Activated CD4-positive, alpha-beta T cell treated with anti-CD3 and anti-CD28 coated beads, Interleukin-2, amount 50 U/mL, for 16 hours (primary cell): ENCODE measurements at places on chromosomes 7 and 10.

DNA sequence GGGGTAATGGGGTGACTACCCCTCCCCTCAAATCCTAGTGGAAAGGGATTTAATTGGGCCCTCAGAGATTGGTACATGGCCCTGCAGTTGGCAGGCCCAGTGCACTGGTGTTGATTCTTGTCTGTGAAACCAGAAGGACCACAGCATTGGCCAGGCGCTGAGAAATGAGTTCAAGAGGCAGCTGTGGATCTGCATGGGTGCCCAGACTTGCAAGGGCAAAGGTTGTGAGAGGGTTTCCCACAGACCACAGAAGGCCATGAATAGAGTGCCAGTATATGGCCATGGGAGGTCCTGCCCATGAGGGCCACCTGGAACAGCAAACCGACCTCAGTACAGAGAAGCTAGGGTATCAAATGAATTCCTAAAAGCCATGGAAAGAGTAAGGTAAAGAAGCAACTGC, 32.9 kb downstream of the TMEM168 start:
- DNase-seq = no peak

- no peak for DNase-seq
Observed at GRCh38 chr10:73818402-73818801, 7.0 kb upstream of the NDST2 start.

DNA sequence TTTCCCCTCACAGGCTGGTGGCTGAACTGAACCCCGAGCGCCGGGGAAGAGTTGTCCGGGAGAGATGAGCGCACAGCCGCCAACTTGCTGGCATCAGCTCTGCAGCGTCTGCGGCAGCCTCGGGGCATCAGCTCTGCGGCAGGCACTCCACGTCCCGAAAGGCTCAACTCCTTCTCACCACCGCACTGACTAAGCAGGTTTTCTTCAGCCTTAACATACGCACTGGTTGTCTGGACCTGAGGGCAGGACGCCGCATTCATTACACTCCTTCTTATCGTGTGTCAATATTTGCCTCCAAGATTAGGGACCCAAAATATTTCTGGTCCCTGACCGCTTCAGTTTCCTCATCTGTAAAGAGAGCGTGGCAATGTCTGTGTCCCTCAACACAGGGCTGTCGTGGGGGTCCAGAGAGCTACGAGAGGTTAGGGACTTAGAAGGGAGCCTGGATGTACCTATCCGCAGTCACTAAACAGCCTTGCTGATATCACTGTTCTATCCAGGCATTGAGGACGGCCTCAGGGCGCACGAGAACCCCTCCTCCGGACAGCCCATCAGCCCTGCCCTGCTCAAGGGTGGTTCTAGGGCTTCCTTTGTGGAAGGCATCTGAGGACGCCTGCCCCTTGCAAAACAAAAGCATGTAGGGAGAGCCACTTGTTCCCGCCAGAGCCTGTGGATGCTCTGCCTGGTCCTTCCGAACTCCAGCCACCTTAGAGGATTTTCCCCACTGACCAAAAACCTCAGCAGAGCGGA, 42.8 kb upstream of the FIGNL1 start:
- DNase-seq = no peak

GRCh38 chr10:33370434-33370930, 36.0 kb upstream of the NRP1 start:
- DNase-seq = no peak

DNA sequence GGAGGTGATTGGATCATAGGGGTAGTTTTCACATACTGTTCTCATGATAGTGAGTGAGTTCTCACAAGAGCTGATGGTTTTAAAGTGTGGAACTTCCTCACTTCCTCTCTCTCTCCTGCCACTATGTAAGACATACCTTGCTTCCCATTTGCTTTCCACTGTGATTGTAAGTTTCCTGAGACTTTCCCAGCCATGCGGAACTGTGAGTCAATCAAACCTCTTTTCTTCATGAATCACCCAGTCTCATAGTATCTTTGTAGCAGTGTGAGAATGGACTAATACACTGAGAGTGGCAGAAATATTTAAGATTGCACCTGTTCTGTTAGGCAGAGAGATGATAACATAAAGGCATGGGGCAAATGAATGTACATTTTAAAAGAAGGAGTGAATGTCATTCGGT, 507.8 kb downstream of the SORCS3 start:
- DNase-seq = no peak

GRCh38 chr10:124459395-124459794, 2.2 kb upstream of the LHPP start:
- DNase-seq = no peak

DNA sequence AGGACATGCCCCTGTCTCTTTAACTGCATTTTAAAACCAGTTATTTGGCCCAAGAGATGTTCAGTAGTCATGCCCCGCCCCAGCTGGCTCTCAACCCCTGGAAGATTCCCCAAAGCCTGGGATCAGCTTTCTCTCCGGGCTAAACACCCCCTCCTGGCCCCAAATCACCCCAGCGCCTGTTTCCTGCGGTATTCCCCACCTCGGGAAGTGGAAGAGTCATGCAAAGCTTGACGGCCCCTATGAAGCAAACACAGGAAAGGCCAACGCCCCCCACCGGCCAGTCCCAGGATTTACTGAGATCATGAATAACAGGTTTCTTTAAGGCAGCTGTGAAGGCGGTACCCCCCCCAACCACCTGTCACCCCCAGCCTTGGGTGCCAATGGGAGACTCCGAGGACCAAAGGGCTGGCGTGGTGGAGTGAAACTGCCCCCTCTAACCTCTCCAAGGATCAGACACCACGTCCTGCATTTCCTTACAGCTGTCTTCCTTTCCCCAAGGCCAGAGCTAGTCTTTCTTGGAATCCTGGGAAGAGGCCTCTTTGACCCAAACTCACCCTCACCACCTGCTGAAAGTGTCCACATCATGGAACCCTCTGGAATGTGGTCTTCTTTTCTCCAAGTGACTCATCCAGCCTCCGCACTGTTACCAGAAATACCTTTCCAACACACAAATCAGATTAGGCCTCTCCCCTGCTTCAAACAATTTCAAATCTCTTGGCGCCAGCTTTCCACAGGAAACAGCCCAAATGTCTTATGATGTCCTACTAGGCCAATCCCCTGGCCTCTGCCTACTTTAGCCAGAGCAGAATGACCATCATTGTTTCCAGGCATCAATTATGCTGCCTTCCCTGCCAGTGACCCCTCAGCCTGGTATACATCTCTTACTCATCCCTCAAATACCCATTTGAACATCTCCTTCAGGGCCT, 301.5 kb downstream of the ZEB1 start:
- no peak for DNase-seq

GRCh38 chr7:72321081-72321480, 91.1 kb downstream of the CALN1 start:
- DNase-seq = no peak

DNA sequence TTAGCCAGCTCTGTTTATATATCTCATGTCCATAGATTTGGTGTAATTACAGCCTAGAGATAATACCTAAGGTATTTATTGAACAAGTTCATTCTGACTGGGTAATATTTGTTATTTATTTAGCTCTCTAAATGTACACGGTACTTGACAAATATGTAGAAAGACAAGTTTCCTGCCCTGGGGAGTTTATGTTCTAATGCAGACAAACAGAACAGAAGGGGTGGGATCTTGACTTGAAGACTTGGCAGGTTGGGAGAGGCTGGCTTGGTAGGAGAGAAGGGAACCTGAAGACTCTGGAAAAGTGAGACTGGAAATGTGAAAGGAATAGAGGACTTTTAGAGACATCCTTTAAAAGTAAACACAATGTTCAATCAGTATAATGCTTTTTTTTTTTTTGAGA, 97.7 kb upstream of the CDK6 start:
- no peak for DNase-seq

- DNase-seq = no peak
Observed at GRCh38 chr10:20287586-20287985, 471.4 kb downstream of the PLXDC2 start.

- no peak for DNase-seq
Observed at GRCh38 chr7:12770227-12770975, 83.0 kb downstream of the ARL4A start.

DNA sequence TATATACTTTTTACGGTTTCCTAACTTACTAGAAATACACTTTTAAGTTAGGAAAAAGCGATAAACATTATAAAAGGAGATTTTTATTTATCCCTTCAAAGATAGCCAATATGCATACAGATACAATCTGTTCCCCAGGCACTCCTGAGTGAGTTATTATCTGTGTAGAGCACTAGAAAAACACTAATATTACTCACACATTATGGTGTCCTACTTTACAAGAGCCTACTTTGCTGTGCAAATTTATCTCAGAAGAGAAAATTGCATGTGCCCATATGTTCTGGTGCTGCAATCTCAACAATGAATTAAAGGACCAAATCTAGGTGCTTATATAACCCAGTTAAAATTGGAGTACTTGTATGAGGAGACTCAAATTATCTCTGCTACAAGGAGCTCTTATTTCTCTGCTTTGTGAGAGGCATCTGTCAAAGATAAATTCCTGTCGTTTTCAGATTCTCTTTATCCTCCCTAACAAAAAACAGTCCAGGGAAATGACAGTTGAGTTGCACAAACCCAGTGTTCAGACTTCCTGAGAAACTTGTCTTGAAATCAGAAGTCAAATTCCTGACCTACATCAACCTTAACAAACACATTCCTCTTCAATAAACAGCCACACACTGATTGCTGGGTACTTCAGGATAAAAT, 28.9 kb downstream of the CPA1 start:
- no peak for DNase-seq

- no peak for DNase-seq
Observed at GRCh38 chr7:69078997-69079769, 519.1 kb upstream of the AUTS2 start.

GRCh38 chr7:148492157-148492860, 98.3 kb upstream of the C7orf33 start:
- DNase-seq = no peak

GRCh38 chr10:68106656-68107055, 2.6 kb upstream of the MYPN start:
- DNase-seq = no peak

DNA sequence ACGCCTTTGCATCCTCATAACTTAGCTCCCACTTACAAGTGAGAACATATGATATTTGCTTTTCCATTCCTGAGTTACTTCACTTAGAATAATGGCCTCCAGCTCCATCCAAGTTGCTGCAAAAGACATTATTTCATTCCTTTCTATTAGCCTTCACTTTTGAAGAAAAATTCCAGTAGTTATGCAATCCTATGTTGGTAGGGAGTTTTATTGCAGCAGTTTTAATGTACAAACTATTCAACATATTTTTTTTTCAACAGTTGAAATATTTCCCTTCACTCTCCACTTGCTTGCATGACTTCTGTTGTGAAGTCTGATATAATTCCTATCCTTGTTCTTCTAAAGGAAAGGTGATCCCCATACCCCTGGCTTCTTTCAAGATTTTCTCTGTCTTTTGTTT, 27.3 kb upstream of the ARHGAP22 start:
- DNase-seq = no peak

DNA sequence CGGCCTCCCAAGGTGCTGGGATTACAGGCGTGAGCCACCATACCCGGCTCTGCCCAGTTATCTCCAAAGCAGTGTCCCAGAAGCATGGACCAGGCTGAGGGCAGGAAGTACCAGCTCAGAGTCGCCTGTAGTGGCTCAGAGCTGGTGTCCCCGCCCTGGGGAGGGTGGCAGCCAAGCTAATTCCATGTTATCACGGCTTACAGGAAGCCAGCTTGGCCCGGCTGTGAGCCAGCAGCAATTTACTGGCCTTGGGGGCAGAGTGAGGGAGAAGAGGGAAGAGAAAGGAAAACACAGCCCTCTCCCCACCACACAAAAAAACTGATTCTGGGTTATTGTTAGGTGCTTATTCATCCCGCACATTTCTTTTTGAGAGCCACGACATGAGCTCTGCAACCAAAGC, 88.1 kb downstream of the HIP1 start:
- no peak for DNase-seq

DNA sequence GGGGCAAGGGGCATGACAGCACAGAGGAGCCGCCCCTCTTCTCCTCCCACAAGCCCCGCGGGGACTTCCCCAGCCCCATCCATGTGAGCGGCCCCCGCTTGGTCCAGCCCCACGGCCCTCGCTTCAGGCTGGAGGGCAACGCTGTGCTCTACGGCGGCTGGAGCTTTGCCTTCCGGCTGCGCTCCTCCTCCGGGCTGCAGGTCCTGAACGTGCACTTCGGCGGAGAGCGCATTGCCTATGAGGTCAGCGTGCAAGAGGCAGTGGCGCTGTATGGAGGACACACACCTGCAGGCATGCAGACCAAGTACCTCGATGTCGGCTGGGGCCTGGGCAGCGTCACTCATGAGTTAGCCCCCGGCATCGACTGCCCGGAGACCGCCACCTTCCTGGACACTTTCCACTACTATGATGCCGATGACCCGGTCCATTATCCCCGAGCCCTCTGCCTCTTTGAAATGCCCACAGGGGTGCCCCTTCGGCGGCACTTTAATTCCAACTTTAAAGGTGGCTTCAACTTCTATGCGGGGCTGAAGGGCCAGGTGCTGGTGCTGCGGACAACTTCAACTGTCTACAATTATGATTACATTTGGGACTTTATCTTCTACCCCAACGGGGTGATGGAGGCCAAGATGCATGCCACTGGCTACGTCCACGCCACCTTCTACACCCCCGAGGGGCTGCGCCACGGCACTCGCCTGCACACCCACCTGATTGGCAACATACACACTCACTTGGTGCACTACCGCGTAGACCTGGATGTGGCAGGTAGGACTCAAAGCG, 5.1 kb downstream of the AOC1 start:
- DNase-seq = no peak

DNA sequence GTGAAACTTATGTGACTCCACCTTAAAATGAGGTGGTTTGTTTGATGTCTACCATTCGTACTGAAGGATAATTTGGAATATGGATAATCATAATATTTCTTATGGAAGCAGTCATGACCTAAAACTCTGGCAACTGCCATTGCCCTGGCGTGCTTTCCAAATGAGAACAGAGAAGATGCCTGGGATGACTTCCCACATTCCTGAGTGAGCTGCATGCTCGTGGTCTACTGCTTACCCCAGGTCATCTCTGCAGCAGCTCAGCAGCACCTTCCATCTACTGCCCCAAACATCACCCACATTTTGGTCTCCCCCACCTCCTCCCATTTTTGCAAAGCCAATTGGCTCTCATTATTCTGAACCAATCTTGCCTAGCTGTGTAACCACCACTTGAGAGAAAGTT, 40.1 kb downstream of the LYZL1 start:
- DNase-seq = no peak

GRCh38 chr10:46250898-46251856, 35.6 kb upstream of the ANTXRL start:
- no peak for DNase-seq

GRCh38 chr7:37476881-37477450, 28.3 kb upstream of the ELMO1 start:
- no peak for DNase-seq

GRCh38 chr7:1418505-1419309, 40.6 kb downstream of the MICALL2 start:
- DNase-seq = peak; percentile 9

GRCh38 chr10:79159785-79160184, 91.0 kb downstream of the ZMIZ1 start:
- no peak for DNase-seq

GRCh38 chr7:106015381-106016218, 52.5 kb downstream of the CDHR3 start:
- DNase-seq = no peak

DNA sequence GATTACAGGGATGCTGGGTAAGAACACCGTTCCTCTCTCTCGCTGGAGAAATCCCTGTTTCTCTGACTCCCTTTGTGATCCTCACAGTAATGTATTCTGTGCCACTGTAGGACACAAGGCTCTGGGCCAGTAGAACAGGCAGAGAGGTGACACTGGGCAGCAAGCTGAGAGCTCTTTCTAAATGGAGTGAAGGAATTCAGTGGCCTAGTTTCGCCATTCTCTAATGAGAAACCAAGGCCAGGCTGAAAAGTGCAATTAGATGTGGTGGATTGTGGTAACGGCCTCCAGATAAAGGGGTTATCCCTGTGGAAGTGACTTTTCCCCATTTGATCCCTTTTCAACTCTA, 12.8 kb downstream of the KCTD7 start:
- DNase-seq = no peak
